ENCODE measurements at places on chromosomes 3 and 15. TPM values are rescaled to one million over a fixed set of nuclear protein-coding genes. Genes with fewer than 3 reads are reported as not detected.

Gene MGLL
- total RNA-seq = 250 TPM

Gene BMF
- total RNA-seq = 19.7 TPM

Gene SPRED1
- 36.2 TPM for total RNA-seq

Gene NDUFAF3
- total RNA-seq = 106 TPM

Gene ITPKA
- 0.66 TPM for total RNA-seq

Gene RHCG
- total RNA-seq = 1.5 TPM

Gene EPHB1
- total RNA-seq = 3.2 TPM

Gene KIF15
- 0.72 TPM for total RNA-seq

Gene RETNLB
- not detected for total RNA-seq

Gene PRSS50
- 0.35 TPM for total RNA-seq
